ENCODE measurements at places on chromosomes 12 and 14.

- DNase-seq, result no peak
These were observed 10.4 kb upstream of the SALL2 start for GRCh38 chr14:21536418-21537089.

DNA sequence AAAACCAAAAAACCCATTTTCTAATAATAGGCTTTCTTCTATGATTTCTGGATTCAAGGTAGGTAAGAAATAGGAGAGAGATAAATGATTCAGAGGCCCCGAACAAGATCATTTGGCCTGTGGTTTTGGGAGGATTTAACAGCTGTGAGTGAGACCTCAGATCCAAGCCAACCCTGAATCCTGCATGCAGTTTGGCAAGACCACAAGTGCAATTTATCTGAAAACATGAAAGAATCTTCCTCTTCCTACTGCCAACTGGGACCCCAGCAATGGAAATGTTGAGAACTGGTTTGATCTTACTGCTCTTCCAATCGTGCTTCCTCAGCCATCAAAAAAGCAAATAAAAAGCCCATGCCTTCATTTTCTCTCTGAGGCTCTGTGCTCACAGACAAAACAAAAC, 519.7 kb upstream of the TBX3 start:
- no peak for DNase-seq

DNA sequence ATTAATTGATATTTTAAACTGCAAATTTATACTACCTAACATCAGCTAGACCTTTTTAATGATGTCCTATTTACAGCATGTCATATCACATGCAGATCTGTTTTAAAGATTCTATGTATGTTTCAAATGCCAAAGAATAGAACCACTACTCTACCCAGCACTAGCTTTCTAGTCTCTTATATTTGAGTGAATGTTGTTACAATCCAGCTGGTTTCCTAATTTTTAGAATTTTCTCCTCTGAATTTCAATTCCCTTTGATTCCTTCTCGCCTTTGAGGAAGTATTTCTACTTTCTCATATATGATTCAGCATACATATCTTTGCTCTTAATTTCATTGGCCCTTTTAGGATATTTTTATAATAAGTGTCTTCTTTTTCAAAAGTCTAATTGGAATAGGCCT, 841.9 kb downstream of the TMTC2 start:
- no peak for DNase-seq

GRCh38 chr12:640773-641172, 22.5 kb downstream of the NINJ2 start:
- DNase-seq, result no peak

- no peak for DNase-seq
These were observed 31.5 kb downstream of the CFL2 start for GRCh38 chr14:34682787-34683321.

GRCh38 chr14:93271111-93271510, 61.7 kb downstream of the BTBD7 start:
- no peak for DNase-seq
